ENCODE measurements at places on chromosomes 11 and 22.

- no peak for DNase-seq
Measured at GRCh38 chr11:77069336-77069968, 2.7 kb downstream of the CAPN5 start.

GRCh38 chr22:23220485-23221350, 40.4 kb downstream of the BCR start:
- DNase-seq: peak; percentile 36

DNA sequence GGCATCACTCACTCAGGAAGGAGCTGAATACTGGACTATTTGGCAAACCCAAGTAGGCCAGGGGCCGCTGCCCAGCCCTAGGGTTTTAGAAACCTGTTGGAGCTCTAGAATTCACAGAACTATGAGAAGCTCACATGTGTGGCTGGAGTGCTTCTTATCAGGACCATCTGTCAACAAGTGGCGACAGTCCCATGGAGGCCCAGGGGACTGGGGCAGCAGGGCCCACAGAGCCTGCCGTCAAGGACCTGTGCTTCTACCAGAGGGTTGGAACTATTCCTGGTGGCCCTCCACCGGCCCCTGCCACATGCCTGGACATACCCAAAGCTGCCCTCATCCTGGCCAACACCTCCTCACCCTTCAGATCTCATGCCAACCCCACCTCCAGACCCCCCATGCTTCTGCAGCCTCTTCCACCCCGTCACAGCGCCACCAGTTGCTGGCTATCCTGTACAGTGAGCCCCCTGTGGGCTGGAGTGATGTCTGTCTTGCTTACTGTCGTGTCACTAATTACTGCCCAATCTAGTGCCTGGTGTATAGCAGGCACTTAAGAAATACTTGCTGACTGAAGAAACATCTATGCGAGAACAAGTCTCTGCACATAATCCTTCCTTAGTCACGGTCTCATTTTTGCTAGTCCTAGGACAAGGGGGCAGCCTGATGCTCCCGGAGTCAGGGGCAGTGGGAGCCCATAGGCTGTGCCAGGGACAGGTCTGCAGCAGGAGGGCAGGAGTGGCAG, 27.2 kb upstream of the RASL10A start:
- no peak for DNase-seq

GRCh38 chr11:131640320-131640719, 269.9 kb downstream of the NTM start:
- no peak for DNase-seq

GRCh38 chr11:17395554-17395961, 7.1 kb upstream of the KCNJ11 start:
- DNase-seq: no peak

DNA sequence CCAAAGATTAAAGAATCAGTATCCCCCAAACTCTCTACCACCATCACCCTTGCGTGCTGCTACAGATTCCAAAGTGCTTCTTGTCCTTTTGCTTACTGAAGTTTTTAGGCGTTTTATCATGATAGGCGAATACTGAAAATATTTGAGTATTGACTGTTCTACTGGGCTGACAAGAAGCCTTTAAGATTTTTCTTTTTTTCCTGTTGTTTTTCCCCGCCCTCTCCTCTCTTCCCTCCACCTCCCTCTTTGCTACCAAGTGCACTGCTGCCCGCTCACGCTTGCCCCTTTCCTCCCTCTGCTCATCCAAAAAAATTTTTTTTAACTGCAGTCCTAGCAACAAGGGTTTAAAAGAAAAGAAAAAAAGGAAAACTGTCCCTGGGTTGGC, 679 bp downstream of the SPCS2 start:
- peak; percentile 55 for DNase-seq

DNA sequence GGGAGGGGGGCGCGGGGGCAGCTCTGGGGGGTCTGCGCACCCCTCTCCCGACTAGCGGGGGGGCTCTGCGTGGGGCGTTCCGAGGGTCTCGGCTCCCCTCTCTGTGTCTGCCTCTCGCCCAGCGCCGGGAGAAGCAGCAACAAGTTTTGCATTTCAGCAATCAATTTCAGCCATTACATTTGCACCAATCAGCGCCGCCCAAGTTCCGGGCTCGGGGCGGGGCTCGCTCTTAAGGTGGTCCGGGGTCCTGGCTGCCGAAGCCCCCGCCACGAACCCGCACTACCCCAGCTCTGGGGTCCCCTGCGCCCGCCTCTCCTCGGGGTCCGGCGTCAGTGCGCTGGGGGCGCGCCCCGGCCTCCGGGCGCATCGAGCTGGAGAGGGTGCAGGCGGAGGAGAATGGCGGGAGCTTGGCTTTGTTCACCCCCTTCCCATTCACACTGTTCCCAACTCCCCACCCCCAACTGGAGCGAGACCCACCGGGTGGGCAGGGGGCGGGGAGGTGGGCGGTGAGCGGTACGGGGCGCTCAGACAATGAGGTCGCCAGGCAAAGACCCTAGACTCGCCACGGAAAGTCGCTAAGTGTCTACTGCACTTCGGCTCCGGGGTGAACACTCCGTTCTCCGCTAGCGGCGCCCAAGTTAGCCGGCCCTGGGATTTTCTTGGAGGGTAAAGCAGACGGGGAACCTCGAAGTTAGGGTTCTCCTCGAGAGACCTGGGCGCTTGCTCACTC, at the start of gene MN1:
MN1 (minus strand) TSS at position 141 of the 730 bp plus-strand sequence. CDS start 1,213 bp downstream, outside the sequence.
- peak; percentile 63 for DNase-seq

DNA sequence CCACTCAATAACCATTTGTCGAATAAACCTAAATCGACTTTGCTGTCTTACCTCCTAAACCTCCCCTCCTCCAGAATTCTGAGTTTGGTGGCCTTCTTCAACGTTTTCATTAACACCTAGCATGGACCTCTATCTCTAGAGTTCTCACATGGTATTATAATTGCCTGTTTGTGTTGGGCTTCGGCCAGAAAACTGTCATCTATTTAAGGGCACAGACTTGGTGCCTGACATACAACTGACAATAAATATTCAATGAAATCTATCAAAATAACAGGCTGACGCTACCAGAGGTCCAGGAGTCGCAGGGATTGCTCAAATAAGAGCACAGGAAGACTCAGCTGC, 687 bp downstream of the ALKBH8 start:
- DNase-seq: no peak

DNA sequence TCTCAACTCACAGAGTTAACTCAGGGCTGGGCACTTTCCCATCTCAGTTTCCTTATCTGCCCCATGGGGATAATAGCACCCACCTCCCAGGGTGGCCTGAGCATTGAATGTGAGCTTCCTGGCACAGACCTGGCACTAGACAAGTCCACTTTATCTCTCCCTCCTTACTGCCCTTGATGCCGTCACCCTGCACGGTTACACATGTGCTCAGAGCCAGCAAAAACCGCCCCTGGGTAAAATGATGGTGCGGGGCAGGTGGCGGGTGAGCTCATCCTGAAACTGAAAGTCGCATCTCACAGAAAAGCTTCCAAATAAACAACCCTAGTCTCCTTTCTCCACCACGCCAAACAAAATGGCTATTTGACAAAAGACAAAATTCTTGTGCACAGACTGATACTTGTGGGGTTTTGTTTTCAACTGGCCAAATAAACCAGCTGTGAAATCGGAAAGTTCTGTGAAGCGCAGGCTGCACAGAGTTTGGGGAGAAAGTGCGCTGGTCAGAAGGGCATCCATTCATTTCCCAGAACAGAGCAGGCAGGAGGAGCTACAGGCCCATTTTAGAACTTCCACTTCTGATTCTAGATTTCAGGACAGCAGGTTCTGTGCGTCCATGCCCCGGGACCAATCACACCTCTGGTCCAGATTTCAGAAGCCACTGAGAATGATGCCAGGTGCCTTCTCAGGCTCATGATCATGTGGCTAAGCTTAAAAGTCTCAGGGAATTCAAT, 138.1 kb downstream of the SHANK2 start:
- no peak for DNase-seq

GRCh38 chr11:6654281-6655019, 1.2 kb downstream of the DCHS1 start:
- no peak for DNase-seq

- peak; percentile 39 for DNase-seq
Measured at GRCh38 chr11:64090806-64091516, 55.2 kb downstream of the FLRT1 start.

- DNase-seq: no peak
Measured at GRCh38 chr22:46465793-46466192, 71.6 kb downstream of the CELSR1 start.

DNA sequence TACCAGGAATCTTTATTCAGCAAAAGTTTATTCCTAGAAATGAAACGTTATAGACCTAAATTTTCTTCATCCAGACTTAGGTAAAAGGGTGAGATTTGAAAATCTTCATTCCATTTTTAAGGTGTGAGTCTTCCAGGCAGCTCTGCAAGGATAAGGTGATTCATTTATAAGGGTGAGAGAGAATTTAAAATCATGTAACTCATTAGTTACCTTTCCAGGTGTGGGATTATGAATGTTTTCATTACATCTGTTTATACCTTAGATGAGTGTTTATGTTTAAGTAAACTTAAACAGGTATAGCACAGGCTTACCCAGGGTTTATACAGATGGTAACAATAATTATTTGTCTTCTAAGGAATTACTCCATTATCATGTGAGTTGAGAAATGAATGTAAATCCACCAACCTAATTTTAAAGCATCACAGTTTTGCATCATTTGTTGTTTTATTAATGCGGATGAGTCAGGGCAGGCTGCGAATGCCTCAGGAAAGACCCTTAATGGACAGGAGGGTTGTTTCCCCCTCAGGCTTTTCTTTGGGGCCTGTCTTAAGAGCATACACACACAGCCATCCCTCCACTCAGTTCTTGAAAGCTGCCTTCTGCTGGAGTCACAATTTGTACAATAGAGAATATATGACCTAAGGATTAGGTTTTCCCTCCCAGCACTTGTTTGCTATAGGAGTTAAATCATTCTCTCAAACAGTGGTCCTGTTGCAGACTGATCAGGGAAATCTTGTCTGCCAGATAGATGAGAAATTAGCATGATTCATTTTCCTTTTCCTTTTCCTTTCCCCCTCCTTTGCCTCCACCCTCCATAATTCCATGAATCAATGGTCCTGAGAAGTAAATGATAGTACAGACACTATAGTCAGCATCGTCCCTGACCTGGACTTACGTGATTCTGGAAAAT, 3.0 kb downstream of the PRSS23 start:
- no peak for DNase-seq

GRCh38 chr11:115558635-115559034, 54.4 kb upstream of the CADM1 start:
- DNase-seq: no peak

DNA sequence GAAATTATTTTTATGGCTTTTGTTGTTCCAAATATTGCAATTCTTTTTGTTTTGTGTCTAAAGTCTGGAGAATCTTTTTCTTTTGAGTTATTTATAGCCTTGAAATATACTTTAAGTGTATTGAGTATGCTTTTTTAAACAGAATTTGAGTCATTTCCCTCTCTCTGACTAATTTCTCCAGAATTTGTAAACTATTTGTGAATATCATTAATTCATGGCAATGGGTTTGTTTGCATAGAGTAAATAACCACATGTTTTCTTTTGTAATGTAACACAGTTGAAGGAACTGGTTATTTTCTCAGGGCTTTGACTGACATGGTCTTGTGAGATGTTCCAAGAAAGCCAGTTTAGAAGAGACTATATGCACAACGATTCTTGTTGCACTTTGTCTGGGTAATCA, 30.9 kb upstream of the MPEG1 start:
- DNase-seq: peak; percentile 19

DNA sequence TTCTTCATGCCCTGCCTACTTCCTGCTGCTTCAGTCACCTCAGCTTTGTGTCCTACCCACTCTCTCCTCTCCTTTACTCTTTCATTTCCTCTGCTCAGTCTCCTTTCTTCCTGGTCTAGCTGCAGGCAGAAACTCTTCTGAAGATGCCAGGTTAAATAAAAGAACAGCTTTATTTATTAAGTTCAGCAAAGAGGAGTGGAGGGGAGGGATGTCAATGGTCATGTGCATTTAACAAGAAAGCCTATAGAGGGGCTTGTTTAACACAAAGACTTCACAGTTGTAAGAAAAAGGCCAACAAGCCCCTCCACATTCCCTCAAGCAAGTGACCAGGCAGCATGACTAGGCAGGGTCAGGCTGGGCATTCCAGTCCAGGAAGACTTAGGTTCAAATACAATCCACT, 609.2 kb downstream of the INSC start:
- DNase-seq: no peak

- no peak for DNase-seq
Measured at GRCh38 chr11:86184728-86185380, 59.7 kb upstream of the EED start.

- peak; percentile 36 for DNase-seq
Measured at GRCh38 chr11:103550811-103551210, 441.6 kb downstream of the DYNC2H1 start.

DNA sequence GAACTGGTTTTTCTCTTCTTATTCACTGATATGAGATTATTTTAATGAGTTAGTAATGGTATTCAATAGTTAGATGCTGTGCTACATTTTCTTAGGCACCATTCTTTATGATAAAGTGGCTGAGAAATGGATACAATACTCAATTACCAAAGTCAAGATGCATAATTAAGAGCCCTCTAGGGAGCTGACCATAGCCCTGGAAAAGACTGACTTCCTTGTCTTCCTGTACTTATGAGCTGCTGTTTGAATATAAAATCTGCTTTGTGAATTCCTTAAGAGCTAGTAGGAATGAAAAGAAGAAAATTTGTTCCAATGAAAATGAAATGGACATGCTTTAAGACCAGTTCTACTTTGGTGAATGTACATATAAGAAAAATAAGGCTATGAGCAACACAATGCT, 452.3 kb downstream of the KCNA4 start:
- DNase-seq: no peak

DNA sequence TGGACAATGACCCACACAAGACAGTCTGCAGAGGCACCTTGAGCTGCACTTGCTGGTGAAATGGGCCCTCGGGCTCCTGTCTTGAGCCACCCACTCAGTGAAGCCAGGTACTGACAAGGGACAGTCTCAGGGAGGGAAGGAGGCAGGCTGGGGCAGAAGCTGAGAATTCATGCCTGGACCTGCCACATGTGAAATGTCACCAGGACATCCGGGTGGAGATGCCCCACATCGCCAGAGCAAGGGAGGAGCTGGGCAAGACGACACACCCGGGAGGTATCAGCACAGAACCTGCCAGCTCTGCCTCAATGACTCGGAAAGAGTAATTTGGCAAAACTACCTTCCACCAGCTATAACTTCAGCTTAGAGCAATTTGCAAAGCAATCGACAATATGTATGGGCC, 23.5 kb downstream of the CPT1A start:
- DNase-seq: no peak

- peak; percentile 47 for DNase-seq
Measured at GRCh38 chr11:100863080-100863581, 176.0 kb downstream of the ARHGAP42 start.

DNA sequence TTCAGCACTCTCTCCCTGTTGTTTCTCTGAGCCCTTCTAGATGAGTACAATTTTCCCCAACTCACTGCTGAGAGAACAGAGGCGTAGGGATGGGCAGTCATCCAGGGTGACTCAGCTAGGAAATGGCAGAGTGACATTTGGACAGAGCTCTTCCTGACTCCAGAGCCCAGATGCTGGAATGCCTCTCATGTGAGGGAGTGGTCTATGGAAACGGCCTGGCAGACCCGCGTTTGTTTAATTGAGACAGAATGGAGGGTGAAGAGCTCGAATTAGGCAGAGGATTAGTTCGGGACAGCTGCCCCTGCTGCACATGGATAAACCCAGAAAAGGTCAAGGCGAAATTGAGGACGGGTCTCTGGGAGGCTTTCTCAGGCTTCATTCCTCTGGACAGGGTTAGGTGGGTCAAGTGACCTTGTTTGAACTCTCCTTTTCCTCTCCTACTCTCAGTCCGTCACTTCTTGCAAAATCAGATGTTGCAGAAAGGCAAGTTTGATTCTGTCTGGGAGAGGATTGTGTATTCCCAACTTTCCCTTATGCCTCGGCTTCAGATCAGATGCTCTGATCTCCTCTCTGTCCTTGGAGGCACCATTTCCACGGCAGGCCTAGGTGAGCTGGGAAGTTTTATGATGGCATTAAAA, 7.6 kb upstream of the LMO2 start:
- peak; percentile 84 for DNase-seq

GRCh38 chr22:25407859-25408229, 156.6 kb upstream of the GRK3 start:
- no peak for DNase-seq

Data from fibroblast of skin of back (primary cell).